Activated T-helper 1 cell treated with anti-CD3 and anti-CD28 coated beads, Interleukin-2, amount 50 U/mL, for 16 hours (primary cell): ENCODE measurements at places on chromosomes 5 and 9.

- no peak for DNase-seq
These were observed 290.5 kb downstream of the ANXA1 start for GRCh38 chr9:73441890-73442818.

DNA sequence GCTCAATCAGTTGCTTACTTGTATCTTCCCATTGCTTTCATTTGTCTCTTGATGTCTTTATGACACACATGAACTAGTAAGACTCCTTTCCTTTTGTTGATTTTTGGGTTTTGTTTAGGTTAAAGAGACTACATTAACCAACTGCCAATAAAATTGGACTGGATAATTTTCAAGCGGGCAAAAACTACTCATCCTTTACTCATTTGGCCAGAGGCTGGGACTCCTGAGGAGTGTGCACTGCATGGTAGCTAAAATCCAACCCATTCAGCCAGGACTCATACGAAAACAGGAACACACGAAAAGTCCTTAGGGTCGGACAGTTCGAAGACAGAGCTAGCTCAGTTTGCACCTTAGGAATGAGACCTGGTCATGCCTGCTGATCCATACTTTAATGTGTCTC, 6.0 kb downstream of the SLC46A2 start:
- DNase-seq = no peak

- no peak for DNase-seq
These were observed 133.6 kb upstream of the CDH6 start for GRCh38 chr5:31059889-31060288.

GRCh38 chr5:14771189-14771588, 100.4 kb downstream of the ANKH start:
- no peak for DNase-seq

DNA sequence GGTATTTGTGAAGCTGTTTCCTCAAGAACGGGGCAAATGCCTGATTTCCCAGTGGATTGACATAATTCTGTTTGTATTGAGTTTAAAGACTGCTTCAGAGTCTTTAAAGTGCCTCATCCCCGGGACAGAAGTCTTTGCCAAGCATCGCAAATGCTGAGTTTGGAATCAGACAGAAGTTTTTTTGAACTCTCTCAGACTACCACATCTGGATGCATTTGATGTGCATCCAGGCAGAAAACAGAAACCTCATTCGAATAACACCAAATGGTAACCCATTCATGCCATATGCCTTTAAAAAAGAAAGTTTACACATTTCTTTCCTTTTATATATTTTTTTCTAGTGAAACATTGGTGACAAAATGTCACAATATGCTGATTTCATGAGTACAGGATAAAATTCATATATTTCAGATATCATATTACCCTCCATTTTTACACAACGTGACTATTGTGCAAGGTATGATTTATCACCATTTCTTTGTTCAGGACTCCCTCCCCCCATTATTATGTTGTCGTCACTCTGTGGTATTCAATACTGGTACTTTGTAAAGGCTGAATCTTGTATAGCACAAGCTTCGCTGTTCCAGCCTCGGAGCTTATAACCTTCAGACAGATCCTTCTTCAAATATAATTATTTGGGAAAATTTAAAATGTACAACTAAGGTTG, 91.1 kb downstream of the ZNF608 start:
- no peak for DNase-seq

DNA sequence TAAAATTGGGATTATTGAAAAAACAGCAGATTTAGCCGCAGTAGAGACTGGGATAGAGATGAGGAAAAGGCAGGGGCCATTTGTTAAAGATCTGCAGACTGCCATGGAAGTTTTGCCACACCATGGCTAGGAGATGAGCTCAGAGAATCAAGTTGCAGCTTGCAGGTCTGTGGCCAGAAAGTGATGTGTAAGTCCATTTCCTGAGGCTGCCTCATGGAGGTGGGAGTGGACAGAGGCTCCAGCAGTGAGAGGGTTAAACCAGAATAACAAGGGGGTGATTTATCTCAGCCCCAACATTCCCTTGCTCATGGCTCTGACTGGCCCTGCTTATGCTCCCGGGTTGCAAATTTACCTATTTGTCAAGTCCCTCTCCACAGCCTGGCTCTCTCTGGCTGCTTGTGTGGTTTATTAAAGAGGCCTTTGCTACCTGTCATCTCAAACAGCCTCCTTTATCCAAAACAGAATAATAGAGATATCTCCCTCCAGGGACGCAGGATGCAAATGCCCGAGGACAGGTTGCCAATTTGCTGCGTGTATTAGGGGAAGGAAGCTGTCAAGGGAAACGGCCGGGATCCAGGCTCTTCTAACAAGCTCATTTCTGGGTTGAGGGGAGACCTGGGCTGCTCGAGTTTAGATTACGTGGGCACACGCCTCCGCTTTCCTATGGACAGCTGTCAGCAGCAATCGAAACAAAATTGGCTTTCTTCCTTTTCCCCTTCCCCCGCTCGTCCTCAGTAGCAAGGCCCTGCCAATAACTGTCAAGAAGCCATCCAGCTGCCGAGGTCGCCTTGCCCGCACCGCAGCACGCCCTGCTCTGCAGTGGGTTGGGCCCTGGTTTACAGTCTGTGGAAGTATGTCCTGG, 72.8 kb upstream of the PITX1 start:
- no peak for DNase-seq

GRCh38 chr9:89544279-89544661, 46.4 kb upstream of the SEMA4D start:
- no peak for DNase-seq

DNA sequence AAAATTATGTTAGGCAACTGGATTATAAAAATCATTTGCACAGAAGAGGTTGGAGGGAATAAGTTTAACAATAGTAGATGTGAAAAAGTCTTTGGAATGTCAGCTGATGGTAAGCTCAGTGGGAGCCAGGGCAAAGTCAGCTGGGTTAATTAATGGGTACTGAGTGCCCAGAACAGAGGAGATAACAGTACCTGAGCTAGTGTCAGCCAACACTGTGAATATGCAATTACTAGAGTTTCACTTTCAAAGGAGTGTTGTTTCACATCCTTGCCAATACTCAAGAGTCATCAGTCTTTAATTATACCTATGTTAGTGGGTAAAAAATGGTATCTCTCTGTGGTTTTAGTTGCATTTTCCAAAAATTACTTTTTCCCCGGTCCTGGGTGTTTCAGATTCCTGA, 135.1 kb downstream of the KIF4B start:
- no peak for DNase-seq

DNA sequence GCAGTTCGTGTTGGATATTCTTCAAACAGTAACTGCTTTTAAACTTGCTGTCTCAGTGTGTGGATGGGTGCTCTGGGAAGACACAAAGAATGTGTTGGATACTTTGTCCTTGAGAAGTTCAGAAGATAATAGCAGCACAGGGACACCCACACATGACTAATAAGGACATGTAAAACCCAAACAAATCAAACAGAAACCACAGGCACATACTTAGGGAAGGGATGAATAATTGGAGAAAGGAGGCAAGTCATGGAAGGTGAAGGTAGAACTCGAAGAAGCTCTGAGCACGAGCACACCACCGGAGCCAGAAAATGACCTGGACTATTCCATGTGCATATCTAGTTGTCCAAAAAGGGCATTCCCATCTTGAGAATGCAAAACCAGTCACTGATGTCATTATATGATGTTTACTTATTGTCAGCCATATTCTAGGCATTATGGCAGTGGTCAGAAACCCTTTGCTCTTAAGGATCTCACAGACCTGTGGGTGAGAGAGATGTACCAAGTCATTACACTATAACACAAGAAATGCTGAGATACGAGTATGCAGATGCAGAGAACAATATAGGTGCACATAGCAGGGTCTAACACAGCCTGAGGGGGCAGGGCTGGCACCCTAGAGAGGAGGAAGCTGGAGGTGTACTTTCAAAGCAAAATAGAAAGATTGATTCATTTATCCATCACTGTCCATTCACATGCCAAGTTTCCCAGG, 152.9 kb downstream of the PIK3R1 start:
- no peak for DNase-seq

DNA sequence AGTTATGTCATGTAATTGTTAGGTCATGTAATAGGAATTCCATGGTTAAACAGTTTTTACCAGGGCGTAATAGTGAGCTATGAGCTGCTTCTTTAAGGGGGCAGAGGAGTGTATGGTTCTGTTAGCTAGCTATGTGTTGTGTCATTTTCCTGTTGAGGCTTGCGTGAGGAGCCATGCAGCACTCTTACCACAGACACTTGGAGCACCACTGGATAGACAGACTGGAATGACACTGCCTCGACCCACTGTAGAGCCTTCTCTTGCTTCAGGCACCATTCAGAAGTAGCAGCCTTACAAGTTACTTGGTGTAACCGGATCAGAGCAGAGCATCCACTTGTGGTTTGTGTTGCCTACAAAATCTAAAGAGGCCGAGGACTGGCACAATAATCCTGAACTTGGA, 28.3 kb upstream of the STOM start:
- DNase-seq = no peak

DNA sequence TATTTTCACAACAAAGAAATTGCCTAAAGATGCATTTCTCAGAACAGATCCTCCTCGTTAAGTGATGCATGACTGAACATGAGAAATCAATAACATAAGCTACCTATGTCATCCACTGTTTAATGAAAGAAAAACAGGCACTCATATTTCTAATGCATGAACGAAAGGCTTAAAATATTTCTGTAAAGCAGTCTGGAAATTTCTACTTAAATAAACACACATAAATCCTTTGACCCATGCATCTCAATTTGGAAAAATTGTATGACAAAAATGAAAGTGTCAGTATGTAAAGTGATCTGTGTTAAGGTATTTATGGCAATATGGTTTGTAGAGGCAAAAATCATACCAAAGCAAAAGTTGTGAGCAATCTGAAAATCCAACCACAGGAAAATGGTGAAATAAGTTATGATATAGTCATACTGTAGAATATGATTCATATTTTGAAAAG, 399.2 kb upstream of the GRAMD2B start:
- no peak for DNase-seq

GRCh38 chr9:133115604-133116345, 5.3 kb downstream of the RALGDS start:
- DNase-seq = no peak

DNA sequence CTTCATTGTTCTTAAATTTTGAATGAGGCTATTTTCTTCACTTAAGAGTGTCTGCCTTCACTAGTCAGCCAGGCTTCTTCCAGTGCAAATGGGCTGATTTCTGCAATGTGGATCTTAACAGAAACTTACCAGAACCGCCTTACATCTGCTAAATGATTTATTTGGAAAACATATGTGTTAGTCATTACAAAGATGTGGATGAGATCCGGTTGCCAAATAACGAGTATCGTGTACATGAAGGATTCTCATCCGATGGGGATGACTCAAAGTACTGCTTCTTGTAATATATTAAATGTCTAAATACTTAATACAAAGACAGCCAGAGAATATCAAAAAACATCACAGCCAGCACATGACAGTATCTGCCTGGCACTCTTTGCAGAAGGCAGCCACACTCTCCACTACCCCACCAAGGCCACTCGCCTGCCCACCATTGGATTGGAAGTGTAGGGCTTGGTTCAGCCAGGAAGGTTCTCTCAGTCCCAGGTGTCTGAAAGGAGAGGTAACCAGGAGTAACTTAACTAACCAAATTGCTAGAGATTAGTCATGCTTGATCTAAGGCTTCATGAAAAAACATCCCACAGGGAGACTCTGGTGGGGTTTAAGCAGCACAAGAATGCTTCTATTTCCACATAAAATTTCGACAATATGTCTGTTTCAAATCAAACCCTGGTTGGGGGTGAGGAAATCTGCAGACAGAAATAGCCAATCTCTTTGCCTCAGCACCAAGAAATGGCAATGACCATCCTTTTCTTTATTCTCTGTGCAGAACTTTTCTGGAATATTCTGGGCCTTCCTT, 174.8 kb downstream of the GADD45G start:
- DNase-seq = no peak

DNA sequence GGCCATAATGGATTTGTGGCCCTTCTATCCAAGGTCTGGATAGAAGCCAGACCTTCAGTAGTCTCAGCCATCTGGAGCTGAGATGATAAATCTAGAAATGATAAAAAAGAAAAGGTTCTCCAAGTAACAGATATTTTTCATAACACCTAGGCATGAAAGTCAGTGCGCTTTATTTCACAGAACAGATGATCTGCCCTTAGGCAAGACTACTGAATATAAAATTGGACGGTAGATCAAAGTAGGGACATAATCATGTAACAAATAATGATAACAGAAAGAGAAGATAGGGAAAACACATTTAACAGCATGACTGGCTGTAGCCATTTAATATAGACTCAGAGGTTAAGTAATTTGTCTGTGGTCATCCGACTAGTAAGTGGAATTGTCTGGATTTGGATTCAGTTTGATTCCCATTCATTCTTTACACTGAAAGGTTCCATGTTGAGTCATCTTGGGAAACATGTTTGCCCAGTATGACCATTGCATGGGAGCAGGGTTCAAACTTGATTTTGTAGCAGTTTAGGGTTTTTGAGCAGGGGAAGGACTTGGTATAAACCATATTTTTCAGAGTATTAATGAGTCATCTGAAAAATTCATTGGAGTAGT, 4.1 kb upstream of the CAVIN4 start:
- DNase-seq = no peak

- DNase-seq = no peak
These were observed 467.3 kb downstream of the DNAH5 start for GRCh38 chr5:13477118-13477737.

GRCh38 chr9:88534456-88535225, at the start of gene NXNL2:
Gene NXNL2 (plus strand): TSS chr9:88535178. CDS start chr9:88535435, 257 bp downstream.
- no peak for DNase-seq

- DNase-seq = no peak
These were observed 101.4 kb upstream of the IRX4 start for GRCh38 chr5:1983919-1984695.

- DNase-seq = no peak
These were observed 619.8 kb downstream of the HINT1 start for GRCh38 chr5:130545291-130545690.

DNA sequence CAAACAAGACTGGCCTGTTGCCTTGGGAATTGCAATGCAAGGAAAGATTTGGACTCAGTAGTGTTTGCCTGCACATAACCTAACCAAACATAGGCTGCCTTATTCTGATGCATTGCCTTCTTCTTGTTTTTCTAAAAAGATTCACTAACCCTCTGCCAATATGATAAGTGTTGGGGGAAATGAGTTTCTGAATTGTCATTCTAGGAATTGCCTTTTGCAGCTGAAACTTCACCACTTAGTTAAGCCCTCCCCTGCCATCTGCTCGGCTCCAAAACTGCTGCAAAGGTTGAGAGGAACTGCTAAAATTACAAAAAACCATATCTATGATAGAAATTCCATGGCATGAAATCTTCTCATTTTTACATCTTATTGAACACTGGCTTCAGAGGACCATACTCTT, 41.6 kb upstream of the SPATA31D4 start:
- DNase-seq = no peak

DNA sequence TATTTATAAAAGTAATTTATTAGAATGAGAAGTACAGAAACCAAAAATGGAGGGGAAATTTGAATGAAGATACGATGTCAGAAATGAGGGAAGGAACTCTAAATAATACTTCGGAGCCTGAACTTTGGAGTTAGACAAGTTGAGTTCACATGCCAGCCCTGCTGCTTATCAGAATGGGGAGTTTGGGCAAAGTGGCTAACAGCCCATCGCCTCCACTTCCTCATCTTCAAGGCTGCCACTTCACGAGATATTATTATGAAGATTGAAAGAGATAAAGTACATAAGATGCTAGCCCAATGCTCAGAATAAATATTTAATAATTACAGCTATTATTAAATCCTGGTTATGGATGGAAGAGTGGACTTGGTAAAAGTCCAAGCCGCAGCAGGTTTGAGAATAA, 56.2 kb upstream of the ABCA1 start:
- DNase-seq = no peak

- peak; percentile 25 for DNase-seq
These were observed 607 bp downstream of the UHRF2 start for GRCh38 chr9:6413365-6414246.

GRCh38 chr9:133700819-133701320, 37.3 kb downstream of the SARDH start:
- DNase-seq = no peak
